DMS153 (cell line): ENCODE measurements at places on chromosomes 16 and 17.

DNA sequence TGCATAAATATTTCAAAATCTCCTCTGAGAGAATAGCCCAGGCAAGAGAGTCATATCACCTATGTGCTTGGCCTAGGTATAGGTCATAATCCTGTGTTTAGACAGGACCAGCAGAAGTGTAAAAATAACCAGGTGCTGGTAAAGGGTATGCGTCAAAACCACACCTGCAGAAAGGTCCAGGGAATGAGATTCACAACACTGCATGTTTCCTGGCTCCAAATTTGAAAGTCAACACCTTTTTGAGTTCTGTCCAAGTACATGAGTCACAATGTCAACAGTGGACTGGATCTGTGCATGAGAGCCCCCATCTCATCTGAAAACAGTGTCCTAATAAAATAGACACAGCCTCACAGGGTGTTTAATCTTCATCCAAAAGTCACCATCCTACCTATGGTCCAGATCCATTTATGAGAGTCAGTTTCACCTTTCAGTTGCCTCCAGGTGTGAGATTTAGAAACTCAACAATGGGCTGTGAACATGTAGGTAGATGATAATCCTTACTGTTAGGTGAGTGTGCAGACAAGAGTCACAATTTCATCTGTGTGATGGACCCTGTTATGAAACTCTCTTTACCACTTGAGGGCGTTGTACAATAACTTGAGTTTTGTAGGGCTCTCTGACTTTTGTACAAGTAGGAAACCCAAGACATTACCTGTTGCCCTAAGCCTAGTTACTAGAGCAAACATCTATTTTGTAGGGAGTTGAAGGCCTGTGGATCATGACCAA lies 2100.7 kb downstream of the TP53TG3F start:
- peak; percentile 83 for DNase-seq

- DNase-seq: no peak
Observed at GRCh38 chr17:77383613-77384608, 243.1 kb downstream of the SEC14L1 start.

DNA sequence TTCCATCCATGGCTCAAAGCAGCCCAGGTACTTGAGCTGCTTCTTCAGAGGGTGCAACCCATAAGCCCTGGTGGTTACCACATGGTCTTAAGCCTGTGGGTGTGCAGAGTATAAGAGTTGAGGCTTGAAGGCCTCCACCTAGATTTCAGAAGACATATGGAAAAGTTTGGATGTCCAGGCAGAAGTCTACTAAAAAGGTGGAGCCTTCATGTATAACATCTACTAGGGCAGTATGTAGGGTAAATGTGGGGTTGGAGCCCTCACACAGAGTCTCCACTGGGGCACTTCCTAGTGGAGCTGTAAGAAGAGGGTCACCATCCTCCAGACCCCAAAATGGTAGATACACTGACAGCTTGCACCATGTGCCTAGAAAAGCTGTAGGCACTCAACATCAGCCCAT lies 120.9 kb downstream of the HS3ST3A1 start:
- DNase-seq: no peak

DNA sequence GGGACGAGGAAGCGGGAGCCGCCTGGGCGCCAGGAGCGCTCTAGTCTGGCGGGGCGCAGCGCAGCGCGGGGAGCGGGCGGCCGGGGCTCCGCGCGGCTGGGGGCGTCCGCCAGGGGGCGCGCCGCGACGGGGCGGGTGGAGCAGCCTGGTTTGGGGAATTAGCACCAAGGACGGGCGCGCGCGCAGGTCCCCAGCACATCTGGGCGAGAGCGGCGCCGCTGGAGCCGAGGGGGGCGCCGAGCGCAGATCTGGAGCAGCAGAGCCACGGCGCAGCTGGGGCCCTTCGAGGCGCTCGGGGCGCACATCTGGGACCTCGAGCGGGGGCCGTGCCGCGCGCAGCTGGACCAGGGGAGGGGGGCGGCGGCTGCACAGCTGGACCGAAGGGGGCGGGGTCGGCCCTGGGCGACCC lies at the start of gene NXPH3:
TSS of gene NXPH3 (plus strand) at position 193 of the 409 bp plus-strand sequence. CDS start 349 bp downstream, outside the sequence.
- no peak for DNase-seq

- DNase-seq: no peak
Observed at GRCh38 chr16:52827456-52827855, 225.2 kb downstream of the CHD9NB start.

DNA sequence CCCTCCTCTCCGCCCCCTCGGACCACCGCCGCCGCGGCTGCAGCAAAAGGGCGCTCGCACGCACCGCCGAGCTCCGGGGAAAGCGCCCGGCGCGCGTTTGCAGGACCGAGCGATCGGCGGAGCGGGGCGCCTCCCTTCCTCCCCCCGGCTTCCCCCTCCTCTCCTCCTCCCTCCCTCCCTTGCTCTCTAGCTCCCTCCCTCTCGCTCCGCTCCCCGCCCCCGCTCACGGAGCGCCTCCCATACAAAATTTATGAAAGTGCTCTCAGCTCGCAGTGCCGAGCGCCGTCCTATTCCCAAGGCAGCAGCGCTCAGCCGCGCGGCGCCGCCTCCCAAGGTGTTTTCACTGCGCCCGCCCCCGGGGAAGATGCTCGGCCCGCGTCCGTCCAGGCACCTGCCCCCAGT lies at the start of gene RTN4RL1:
TSS of gene RTN4RL1 (minus strand) at position 115 of the 402 bp plus-strand sequence. CDS start 469 bp downstream, outside the sequence.
- no peak for DNase-seq

DNA sequence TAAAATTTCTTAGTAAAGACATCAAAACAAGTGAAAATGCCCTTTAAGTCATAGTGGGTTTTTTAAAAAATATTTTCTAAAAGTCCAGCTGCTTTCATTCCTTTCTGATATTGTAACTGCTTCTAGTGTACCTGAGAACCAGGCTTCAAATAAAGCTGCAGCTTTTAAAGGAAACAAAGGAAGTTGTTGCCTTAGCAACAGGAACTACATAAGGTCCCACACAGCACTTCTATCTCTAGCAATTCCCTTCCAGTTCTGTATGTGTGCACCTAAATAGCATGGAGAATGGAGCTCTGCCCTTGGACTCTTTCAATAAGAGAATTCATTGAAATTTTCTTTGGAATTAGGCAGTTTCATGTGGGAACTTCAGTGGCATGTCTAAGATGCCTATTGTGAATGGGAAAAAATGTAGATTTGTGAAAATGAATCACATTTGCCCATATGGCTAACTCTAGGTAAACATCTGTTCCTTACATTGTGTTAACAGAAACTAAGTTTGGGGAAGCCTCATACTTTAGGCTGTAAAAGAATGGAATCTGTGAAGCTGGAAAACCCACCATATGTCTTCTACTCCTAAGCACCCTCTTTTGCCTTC lies 206.4 kb downstream of the KIF2B start:
- no peak for DNase-seq
